ENCODE measurements at places on chromosomes 7 and 10.

DNA sequence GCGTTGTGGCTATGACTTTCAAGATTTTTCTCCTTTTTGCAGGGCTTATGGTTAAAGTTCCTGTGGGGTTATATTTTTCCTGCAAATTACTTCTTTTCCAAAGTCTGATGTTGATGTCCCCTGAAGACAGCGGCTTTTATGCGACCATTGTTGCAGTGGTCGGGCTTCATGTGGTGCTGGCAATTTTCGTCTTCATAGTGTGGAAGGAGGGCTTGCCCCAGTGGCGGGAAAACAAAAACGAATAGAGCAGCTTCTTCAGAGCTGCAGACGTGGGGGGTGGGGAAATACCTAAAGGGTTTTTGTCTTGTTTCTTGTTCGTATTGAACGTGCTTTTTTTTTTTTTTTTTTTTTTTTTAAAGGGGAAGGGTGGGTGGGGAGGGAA lies 53.8 kb downstream of the MCMBP start:
- H3K27ac ChIP-seq = no peak overlapping the region
- no peak for DNase-seq
- H3K36me3 ChIP-seq = no peaks in the 10 kb centered on the region
- peak overlapping the region; percentile 68 for H3K4me3 ChIP-seq

GRCh38 chr10:48772059-48772458 lies 87.4 kb downstream of the WDFY4 start:
- no peaks in the 10 kb centered on the region for H3K4me1 ChIP-seq
- no peaks in the 10 kb centered on the region for H3K36me3 ChIP-seq
- no peak overlapping the region for H3K4me3 ChIP-seq
- DNase-seq = no peak
- H3K27me3 ChIP-seq = peaks cover 17% of the 10 kb centered on the region
- no peak overlapping the region for H3K27ac ChIP-seq

DNA sequence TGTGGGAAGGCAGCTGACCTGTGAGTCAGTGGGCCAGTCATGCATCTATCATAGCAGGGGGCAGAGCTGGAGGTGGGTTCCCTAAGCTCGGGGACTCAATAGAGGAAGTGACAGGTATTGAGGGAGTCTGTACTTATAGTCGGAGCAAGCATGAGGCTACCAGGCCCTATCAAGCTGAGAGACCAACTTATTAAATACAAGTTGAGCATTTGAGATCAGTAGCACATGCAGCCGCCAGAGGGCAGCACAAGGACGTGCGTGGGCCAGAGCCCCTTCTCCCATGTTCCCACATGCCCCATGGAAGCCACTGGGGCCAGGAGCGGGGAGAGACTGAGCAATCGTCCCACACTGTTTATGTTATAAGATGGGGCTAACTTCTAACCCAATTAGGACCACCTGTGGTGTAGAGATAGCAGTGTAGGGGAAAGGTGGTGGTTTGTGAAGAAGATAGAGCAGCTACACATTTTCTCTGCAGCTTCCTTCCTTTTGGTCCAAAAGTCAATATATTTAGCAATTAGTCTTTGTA lies 13.0 kb upstream of the STK31 start:
- peak; percentile 58 for DNase-seq
- H3K27ac ChIP-seq = no peak overlapping the region
- H3K36me3 ChIP-seq = no peaks in the 10 kb centered on the region
- H3K27me3 ChIP-seq = no peaks in the 10 kb centered on the region
- H3K4me1 ChIP-seq = no peaks in the 10 kb centered on the region

GRCh38 chr10:22365644-22366434 lies 20.5 kb downstream of the SPAG6 start:
- no peaks in the 10 kb centered on the region for H3K36me3 ChIP-seq
- H3K4me1 ChIP-seq = no peaks in the 10 kb centered on the region
- peak; percentile 50 for DNase-seq
- no peaks in the 10 kb centered on the region for H3K27me3 ChIP-seq
- H3K27ac ChIP-seq = no peak overlapping the region

- no peak overlapping the region for H3K4me3 ChIP-seq
- H3K36me3 ChIP-seq = no peaks in the 10 kb centered on the region
- DNase-seq = peak; percentile 49
These were observed 371.8 kb downstream of the MDFIC start for GRCh38 chr7:115293628-115294240.

DNA sequence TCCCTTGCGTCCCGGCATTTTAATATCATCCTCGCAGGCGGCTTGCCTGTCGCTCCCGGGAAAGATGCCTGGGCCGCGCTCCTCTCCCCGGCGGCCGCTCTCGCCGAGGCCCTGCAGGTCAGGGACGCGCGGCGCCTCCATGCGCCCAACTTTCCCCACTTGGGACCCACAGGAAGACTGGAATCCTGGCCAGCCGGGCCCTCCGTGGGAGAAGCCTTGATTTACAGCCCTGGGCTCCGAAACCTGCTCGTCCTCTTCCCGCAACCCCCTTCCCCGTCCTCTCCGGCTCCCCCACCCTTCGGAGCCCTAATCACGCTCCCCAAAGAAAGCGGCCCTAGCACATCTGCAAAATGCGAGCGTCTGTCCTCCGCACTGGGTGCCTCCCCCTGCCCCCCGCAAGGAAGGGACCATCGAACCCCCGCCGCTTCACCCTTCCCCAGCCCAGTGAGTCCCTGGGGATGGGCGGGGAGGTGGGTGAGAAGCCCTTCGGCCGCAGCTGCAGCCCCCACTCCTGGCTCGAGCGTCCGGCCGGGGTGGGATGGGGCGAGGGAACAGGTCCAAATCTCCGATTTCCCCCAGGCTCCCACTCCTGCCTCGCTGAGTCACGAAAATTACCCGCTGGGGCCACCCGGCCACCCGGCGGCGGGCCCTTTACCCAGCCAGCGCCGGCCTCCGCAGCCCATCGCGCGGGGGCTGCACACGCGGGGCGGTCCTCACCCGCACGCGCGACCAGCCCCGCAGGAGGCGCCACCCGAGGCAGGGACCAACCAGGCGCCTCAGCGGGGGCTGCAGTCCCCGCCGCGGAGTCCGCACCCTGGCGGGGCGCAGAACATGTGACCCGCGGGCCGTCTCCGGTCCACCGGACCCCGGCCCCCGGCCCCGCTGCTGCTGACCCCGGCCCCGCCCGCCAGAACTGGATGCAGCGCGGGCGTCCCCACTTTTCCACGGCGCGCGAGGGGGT lies 695 bp downstream of the HSPA12A start:
- H3K27me3 ChIP-seq = no peaks in the 10 kb centered on the region
- peak overlapping the region; percentile 77 for H3K4me3 ChIP-seq
- no peak overlapping the region for H3K27ac ChIP-seq

GRCh38 chr10:19518632-19519031 lies 297.6 kb upstream of the PLXDC2 start:
- H3K27ac ChIP-seq = no peak overlapping the region
- H3K36me3 ChIP-seq = no peaks in the 10 kb centered on the region
- H3K4me1 ChIP-seq = no peaks in the 10 kb centered on the region
- peak; percentile 15 for DNase-seq
- no peaks in the 10 kb centered on the region for H3K27me3 ChIP-seq
- no peak overlapping the region for H3K4me3 ChIP-seq

- no peaks in the 10 kb centered on the region for H3K4me1 ChIP-seq
- no peak overlapping the region for H3K27ac ChIP-seq
- no peaks in the 10 kb centered on the region for H3K27me3 ChIP-seq
- H3K36me3 ChIP-seq = no peaks in the 10 kb centered on the region
- no peak for DNase-seq
- H3K4me3 ChIP-seq = no peak overlapping the region
These were observed 473.6 kb upstream of the MGMT start for GRCh38 chr10:128993443-128993842.

- DNase-seq = no peak
- H3K36me3 ChIP-seq = no peaks in the 10 kb centered on the region
- H3K27me3 ChIP-seq = no peaks in the 10 kb centered on the region
- no peak overlapping the region for H3K4me3 ChIP-seq
These were observed 408.4 kb upstream of the FOXK1 start for GRCh38 chr7:4273566-4274230.

DNA sequence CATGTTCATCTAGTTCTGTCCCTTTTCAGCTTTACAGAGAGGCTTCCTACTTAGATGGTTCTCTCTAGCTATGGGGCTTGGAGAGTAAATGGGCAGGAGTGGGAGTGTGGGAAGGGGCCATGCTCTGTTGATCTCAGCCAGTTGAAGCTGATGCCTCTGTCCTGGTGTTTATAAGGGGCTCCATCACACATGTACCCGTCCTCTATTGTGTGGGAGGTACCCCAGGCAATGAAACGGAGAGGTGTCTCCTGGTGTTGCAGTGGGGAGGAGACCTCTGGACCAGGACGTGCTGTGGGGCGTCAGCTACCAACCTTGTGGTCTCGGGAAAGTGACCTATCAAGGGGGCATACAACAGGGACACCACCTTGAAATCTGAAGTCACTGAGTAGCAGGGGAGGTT lies 173.5 kb downstream of the CELF2 start:
- no peaks in the 10 kb centered on the region for H3K4me1 ChIP-seq
- H3K36me3 ChIP-seq = no peaks in the 10 kb centered on the region
- no peak overlapping the region for H3K4me3 ChIP-seq
- H3K27ac ChIP-seq = no peak overlapping the region
- H3K27me3 ChIP-seq = no peaks in the 10 kb centered on the region

GRCh38 chr10:86137561-86137960 lies 229.0 kb downstream of the GRID1 start:
- DNase-seq = no peak
- no peaks in the 10 kb centered on the region for H3K36me3 ChIP-seq
- no peaks in the 10 kb centered on the region for H3K4me1 ChIP-seq

DNA sequence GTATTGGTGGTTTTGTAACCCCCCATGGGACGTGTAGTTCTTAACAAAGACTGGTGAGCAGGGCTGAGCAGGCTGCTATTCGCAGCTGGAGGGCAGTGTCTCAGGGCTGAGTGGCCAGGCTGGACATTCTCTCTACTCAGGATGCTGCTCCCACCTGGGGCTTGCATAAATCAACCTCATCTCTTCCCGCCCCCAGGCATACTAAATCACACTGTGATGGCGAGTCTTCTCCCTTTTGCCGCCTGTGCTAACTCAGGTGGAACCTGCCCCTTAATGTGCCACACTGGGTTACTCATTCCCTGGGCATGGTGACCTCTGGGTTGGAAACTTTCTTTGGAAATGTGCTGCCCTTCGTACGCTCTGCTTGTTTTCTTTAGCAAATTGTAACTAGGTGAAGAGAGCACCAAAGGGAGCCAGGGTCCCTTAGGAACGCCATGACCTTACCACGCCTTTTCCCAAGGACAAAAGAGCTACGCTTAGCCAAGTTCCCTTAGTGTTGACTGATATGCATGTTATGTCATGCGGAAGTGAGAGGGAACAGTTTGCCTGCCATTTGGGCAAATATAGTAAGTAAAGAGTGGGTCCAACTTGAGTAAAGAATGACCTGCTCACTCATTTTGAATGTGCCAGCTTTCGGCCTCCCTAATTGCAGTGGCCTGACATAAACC lies 40.4 kb upstream of the COBL start:
- H3K27me3 ChIP-seq = no peaks in the 10 kb centered on the region
- H3K4me1 ChIP-seq = no peaks in the 10 kb centered on the region
- no peak overlapping the region for H3K4me3 ChIP-seq
- H3K27ac ChIP-seq = no peak overlapping the region
- DNase-seq = no peak
- H3K36me3 ChIP-seq = no peaks in the 10 kb centered on the region

GRCh38 chr7:81213394-81213793 lies 294.5 kb upstream of the SEMA3C start:
- no peaks in the 10 kb centered on the region for H3K36me3 ChIP-seq
- H3K4me1 ChIP-seq = peaks cover 39% of the 10 kb centered on the region
- DNase-seq = no peak
- no peak overlapping the region for H3K4me3 ChIP-seq
- no peak overlapping the region for H3K27ac ChIP-seq

DNA sequence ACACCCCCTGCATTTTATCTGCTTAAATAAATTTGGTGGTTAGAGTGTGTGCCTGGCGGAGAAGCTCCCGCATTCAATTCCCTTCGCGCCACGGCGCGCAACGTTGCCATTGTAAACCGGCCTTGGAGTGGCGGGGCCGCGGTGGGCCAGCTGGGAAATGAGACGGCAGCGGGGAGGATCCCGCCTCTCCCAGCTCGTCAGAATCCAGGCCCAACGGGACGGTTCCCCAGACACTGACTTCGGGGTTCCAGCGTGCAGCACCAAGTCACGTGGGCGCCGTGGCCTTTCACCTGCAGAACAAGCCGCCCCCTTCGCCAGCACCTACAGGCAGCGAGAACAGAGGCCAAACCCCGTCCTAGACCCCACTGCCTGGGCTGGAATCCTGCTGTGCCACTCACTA lies 103.4 kb downstream of the GRID1 start:
- no peak for DNase-seq
- H3K36me3 ChIP-seq = no peaks in the 10 kb centered on the region
- no peaks in the 10 kb centered on the region for H3K27me3 ChIP-seq
- H3K4me3 ChIP-seq = no peak overlapping the region

DNA sequence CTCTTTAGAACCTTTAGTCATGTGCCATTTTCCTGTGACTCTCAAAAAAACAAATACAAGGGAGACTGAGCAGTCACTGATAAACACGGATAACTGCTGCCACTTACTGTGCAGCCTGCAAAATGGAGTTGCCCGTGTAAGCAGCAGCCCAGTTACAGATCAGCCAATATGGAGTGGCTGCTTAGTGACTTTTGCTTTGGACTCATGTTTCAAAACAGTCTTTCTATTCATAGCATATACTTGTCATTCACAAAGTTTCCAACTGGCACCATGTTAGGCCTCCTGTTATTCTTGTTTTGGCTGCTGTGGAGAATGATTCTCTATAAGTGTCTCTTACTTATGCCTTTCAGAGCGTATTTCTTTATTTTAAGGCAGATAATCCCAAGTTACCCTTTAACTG lies 3.0 kb downstream of the FAM204A start:
- no peaks in the 10 kb centered on the region for H3K27me3 ChIP-seq
- peaks cover 26% of the 10 kb centered on the region for H3K4me1 ChIP-seq
- DNase-seq = no peak
- H3K4me3 ChIP-seq = no peak overlapping the region
- no peak overlapping the region for H3K27ac ChIP-seq

- no peak overlapping the region for H3K27ac ChIP-seq
- H3K4me3 ChIP-seq = no peak overlapping the region
- H3K4me1 ChIP-seq = no peaks in the 10 kb centered on the region
- no peaks in the 10 kb centered on the region for H3K36me3 ChIP-seq
These were observed 3.3 kb downstream of the SLC26A3 start for GRCh38 chr7:107799647-107800264.

DNA sequence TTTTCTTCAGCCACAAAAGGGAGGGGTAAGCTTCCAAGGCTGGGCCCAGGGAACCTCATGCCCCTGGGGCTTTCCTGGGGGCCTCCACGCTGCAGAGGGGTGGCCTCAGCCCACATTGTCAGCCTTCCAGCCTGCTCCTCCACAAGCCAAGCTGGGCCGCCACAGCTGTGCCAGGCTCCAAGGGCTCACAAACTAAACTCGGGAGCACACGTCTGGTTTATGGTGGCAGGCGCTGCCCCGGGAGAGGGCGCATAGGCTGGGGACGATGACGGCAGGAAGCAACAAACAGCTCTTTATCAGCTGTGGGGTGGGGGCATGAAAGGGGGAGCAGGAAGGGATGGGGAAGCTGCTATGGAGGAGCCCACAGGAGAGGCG lies 6.3 kb upstream of the CDH23 start:
- H3K27ac ChIP-seq = no peak overlapping the region
- peaks cover 67% of the 10 kb centered on the region for H3K27me3 ChIP-seq
- H3K36me3 ChIP-seq = no peaks in the 10 kb centered on the region
- no peak for DNase-seq

Measured in GM23248 (cell line).